GM12878 (cell line): ENCODE measurements at places on chromosomes 6 and 20. TPM values are rescaled to one million over a fixed set of nuclear protein-coding genes. Genes with fewer than 3 reads are reported as not detected.

The SLC22A16 gene
- not detected in 2 replicates for total RNA-seq

The TFAP2B gene
- total RNA-seq = 0.03 and 0.08 TPM in 2 replicates

The TREM1 gene
- 0.44 and 0.77 TPM in 2 replicates for total RNA-seq

The KIAA0408 gene
- not detected in 2 replicates for total RNA-seq

The TSBP1 gene
- total RNA-seq = not detected in 2 replicates

GRCh38 chr6:169960521-169960885 lies 209.1 kb downstream of the ERMARD start:
- H3K4me3 ChIP-seq = no peak overlapping the region
- no peaks in the 10 kb centered on the region for H3K27me3 ChIP-seq
- no peak for DNase-seq
- no peaks in the 10 kb centered on the region for H3K36me3 ChIP-seq
- H3K4me1 ChIP-seq = no peaks in the 10 kb centered on the region

DNA sequence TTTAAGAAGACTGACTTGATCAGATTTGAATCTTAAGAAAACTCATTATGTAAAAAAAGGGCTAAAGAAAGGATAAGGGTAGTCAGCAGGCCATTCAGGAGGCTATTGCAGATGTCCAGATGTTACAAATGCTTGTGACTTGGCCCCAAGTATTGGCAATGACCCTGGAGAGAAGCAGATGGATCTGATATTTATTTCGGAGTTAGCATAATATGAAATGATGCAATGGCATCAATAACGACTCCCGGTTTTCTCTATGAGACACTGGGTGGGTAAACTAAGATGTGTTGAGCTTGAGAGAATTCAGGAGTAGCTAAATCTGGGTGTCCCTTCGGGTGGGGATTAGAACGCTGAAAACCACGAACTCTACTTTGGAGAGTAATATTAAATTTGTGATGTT lies 149.7 kb downstream of the LAMA2 start:
- H3K27ac ChIP-seq = no peak overlapping the region
- H3K36me3 ChIP-seq = no peaks in the 10 kb centered on the region
- H3K4me1 ChIP-seq = no peaks in the 10 kb centered on the region

- H3K36me3 ChIP-seq = no peaks in the 10 kb centered on the region
- DNase-seq = no peak
- H3K27ac ChIP-seq = no peak overlapping the region
- H3K27me3 ChIP-seq = no peaks in the 10 kb centered on the region
- no peak overlapping the region for H3K4me3 ChIP-seq
- H3K4me1 ChIP-seq = no peaks in the 10 kb centered on the region
Measured at GRCh38 chr20:54132612-54133433, 41.0 kb downstream of the CYP24A1 start.

DNA sequence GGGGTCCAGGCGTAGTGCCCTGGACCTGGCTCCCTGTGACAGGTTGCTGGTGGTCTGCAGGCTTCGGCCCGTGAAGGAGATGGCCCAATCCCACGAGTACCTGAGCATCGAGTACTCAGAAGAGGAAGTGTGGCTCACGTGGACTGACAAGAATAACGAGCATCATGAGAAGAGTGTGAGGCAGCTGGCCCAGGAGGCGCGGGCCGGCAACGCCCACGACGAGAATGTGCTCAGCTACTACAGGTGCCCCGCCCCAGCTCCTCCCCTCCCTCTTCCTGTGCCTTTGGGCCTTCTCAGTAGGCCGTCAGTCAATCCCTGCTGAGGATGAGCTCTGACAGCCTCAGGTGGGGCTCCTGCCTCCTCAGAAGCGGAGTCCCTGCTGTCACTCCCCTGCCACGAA lies 42.6 kb downstream of the UQCC2 start:
- H3K36me3 ChIP-seq = peaks cover 20% of the 10 kb centered on the region
- H3K4me3 ChIP-seq = no peak overlapping the region
- no peaks in the 10 kb centered on the region for H3K4me1 ChIP-seq
- no peak overlapping the region for H3K27ac ChIP-seq

- no peak overlapping the region for H3K4me3 ChIP-seq
- no peak overlapping the region for H3K27ac ChIP-seq
- DNase-seq = no peak
- peaks cover 20% of the 10 kb centered on the region for H3K4me1 ChIP-seq
- peaks cover 21% of the 10 kb centered on the region for H3K36me3 ChIP-seq
Measured at GRCh38 chr6:34589691-34590090, 33.6 kb upstream of the SPDEF start.

DNA sequence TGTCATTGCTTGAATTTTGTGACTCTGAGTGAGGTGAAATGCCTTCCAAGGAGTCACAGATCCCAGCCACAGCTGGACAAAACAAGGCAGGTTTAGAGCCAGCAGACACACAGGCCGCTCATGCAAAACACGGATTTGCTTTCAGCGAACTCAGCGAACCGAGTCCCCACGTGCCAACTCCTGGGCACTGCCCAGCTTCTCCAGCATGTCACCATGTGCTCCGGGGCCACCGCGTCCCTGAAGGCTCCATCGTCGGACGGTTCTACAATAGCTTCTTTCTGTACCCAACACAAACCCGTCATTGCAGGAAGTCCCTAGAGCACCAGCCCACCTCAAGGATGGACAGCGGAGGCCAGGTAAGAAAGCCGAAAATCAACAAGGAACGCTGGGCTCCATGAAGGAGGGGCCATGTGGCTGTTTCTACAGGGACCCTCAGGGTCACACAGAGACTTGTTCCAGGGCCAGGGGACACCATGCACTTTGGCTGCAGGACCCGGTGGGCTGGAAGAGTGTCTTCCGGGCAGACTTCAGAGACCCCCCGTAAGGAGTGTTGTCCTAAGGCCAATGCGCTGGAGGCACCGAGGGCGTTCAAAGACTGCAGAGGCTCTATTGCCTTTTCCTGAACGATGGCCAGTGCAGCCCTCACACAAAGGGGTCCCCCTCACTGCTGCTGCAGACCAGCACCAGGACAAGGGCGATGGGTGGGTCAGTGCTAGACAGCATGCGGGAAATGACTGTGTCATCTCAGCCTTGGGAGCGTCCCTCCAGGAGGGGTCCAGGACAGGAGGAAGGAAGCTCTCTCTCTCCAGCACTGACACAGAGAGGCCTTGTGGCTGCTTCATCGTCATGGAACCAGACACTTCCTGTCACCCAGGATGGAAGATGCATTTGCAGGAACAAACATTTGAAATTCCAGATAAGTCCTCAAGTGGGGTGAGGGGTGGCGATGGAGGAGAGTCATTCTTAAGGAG lies 19.8 kb downstream of the DACT2 start:
- DNase-seq = no peak
- no peaks in the 10 kb centered on the region for H3K4me1 ChIP-seq
